Tibial nerve (tissue), 4 donors: ENCODE measurements at places on chromosomes 6 and 20. TPM values are rescaled to one million over a fixed set of nuclear protein-coding genes. Genes with fewer than 3 reads are reported as not detected.

- DNase-seq: no peak
These were observed 446.8 kb downstream of the PTPRT start for GRCh38 chr20:42742926-42743325.

DNA sequence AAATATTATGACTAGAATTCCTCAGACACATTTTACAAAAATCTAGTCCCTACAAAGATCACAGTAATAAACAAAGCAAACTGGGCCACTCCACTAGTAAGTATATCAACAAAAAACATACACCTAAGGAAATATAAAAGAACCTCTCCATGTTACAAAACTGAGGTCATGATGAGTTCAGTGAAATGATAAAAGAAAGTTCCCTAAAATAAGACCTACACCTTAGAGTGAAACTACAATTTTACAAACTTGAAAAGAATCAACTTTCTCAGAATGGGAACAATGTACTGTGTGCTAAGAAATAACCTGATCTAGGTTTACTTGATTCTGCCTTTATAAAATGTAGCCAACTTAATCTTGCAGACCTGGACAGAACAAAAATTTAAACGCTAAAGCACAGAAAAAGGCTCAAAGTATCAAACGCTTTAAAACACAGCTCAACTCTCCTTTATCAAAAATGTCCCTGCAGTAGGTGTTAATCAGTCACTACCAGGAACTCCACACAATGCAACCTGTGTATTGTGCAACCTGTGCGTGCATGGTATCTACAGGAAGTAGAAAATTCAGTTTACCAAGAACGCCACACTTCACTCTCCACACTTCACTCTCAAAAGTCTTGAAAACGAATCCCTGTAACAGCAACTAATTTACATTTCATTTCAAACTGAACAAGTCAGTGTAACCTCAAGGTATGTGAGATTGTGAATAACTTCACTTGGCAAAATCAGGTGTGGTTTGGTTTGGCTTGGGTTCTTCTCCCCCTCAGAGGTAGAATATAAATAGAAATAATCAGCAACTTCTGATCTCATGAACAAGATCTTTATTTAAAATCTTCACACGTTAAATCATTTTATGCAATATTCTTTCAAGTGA is 1.8 kb downstream of the RALGAPA2 start:
- DNase-seq: no peak

DNA sequence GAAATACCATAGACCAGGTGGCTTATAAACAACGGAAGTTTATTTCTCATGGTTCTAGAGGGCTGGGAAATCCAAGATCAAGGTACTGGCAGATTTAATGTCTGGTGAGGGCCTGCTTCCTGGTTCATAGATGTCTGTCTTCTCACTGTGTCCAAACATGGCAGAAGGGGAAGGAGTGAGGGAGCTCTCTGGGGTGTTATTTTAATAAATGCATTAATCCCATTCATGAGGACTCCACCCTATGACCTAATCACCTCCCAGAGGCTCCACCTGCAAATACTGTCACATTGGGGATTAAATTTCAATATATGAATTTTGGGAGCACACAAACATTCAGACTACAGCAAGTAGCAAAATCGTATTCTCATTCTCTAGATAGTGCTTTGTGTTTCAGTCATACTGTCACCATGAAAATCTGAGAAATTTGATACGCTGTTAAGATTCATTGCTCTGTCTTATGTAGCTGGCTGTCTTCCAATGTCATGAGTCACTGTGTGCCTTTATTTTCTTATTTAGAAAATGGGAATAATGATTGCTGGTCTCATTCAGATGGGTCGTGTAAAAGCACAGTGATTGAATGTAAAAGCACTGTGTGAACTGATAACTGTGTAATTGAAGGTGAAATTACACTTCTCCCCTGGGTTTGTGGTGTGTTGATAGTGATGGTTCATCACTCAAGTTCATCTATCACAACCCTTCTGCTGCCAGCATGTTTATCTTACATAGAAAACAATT is 8.9 kb upstream of the ERVFRD-1 start:
- no peak for DNase-seq

COL9A3 gene
- 63.6 TPM for total RNA-seq

DNA sequence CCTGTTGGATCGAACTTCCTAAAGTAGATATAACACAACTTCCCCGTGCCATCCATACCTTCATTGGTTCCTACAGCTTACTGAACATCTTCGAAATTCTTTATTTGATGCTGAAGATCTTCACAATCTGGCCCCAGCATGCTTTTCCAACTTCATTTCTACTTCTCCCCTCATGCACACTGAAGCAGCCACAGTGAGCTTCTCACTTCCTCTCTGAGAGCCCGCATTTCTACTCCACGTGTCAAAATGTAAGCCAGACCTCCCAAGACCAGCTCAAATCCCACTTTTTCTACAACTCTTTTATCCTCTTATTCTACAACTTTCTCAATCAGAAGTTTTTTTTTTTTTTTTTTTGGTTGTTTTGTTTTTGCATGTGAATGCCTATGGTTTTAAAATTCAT is 254.7 kb downstream of the GMPR start:
- DNase-seq: no peak

DNA sequence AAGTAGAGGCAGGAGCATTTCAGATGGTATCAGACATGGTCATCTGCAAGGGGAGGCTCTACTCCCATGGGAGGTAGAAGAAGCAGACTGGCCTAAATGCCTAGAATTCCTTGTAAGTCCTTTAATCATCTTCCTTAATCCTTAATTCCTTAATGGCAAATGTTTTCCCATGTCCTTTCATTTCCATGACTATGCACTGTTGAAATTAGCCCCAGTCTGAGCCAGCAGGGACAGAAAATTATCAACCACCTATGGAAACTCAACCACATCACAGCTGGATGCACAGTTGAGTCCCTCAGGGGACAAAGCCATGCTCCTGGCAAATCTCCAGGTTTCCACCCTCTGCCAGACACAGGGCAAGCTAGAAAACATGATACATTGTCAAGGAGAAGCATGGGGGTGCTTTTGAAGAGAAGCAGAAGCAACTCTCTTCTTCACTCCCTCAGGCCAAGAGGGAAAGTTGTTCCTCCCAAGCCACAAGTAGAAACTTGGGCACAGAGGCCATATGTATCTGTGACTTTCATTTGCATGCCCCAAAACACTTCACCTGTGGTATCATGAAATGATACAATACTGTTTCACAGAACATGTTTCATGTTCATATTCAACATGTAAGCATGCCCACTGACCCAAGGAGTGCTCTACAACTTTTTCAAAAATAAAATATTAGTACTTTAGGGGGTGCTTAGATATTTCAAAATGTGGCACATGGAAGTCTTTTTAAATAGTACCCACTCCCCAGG is 683.6 kb downstream of the KIF16B start:
- DNase-seq: no peak

GRCh38 chr6:3987053-3987452 is 91.9 kb downstream of the FAM217A start:
- no peak for DNase-seq

- DNase-seq: no peak
These were observed 238.2 kb upstream of the NOX3 start for GRCh38 chr6:155693573-155694418.
